LoVo (cell line): ENCODE measurements at places on chromosomes 6 and 20.
A peak's percentile ranks its signal among the peaks of the same experiment; 100 is the strongest.

DNA sequence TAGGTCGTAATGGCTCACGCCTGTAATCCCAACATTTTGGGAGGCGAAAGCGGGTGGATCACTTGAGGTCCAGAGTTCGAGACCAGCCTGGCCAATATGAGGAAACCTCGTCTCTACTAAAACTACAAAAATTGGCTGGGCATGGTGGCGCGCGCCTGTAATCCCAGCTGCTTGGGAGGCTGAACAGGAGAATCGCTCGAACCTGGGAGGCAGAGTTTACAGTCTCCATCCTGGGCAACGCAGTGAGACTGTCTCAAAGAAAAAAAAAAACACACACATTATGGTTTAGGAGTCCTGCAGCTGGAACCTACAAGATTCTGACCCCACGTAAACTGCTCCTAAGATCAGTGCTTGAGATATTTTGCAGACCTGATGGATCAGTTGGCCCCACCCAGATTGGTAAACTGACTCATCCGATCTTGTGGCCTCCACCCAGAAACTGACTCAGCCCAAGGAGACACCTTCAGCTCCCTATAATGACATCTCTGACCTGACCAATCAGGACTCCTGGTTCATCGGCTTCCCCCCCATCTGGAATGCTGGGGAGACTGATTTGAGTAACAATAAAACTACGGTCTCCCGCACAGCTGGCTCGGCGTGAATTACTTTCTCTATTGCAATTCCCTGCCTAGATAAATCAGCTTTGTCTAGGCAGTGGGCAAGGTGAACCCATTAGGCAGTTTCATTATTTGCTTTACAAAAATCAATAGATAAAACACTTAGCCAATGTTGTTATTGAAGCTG is 96.2 kb upstream of the BTN3A2 start:
- peak; percentile 78 for DNase-seq

GRCh38 chr6:131754088-131754487 is 43.3 kb upstream of the CTAGE9 start:
- DNase-seq: no peak

DNA sequence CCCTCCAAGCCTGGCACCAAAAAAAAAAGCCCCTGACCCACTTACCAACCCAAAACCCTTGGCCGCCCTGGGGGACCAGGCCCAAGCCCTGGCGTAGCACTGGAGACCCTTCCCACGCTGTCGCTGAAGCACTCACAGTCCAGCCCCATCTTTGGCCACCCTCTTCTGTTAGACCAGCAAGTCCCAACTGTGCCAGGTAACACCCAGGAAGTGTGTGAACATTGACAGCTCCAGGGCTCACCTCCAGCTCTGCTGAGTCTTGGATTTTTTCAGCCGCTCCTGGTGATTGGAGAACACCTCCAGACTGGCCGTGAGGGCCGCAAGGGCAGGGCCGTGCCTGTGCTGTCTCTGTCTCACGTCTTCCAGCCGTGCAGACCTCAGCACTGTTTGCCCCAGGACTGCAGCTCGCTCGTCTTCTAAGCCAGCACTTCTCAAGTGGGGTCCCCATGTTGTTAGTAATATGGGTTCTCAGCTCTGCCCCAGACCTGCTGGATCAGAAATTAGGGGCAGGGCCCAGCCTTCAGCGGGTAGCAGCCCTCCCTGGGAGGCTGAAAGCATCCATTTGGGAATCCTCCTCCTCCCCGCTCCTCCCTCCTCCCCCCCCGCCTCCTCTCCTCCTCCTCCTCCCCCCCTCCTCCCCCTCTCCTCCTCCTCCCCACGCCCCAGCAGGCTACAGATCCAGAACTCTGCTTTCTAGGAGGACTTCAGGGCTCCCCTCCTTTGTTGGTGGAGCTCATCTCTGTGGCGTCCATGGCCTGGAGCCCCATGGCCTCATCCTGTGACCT is 18.1 kb downstream of the NPEPL1 start:
- DNase-seq: no peak

DNA sequence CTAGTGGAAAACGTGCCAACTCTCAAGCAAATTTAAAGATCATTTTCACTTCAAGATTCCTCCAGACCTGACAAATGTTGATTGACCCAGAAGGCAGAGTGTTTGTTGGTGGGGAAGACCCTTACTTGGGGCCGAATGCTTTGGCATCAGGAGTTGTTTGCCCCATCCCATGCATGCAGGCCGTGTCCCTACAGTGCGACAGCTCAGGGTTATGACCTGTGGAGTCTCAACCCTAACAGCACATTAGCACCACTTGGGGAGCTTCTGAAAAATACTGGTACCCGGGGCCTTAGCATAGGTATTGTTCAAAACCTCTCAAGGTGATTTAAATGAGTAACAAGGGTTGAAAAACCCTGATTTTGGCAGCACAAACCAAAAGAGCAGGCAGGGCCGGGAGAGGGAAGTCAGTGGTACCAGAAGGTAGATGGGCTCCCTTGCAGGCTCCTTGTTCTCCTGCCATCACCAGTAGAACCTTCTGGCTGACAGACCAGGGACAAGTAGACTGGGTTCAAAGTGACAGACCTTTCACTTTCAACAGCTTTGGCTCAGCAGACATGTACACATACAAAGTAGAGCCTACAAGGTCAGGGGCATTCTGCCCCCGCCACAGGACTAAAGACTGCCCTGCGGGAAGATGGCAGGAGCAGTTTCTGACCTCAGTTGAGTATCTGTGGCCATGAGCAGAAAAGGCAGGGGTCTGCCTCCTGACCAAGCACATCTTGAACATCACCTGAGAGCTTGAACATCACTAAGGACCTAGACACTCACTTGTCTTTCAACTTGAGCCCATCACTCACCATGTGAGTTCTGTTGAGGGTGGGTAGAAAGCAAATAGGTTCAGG is 39.6 kb downstream of the PLCG1 start:
- no peak for DNase-seq

GRCh38 chr6:100296810-100297544 is 167.7 kb downstream of the SIM1 start:
- DNase-seq: peak; percentile 49

DNA sequence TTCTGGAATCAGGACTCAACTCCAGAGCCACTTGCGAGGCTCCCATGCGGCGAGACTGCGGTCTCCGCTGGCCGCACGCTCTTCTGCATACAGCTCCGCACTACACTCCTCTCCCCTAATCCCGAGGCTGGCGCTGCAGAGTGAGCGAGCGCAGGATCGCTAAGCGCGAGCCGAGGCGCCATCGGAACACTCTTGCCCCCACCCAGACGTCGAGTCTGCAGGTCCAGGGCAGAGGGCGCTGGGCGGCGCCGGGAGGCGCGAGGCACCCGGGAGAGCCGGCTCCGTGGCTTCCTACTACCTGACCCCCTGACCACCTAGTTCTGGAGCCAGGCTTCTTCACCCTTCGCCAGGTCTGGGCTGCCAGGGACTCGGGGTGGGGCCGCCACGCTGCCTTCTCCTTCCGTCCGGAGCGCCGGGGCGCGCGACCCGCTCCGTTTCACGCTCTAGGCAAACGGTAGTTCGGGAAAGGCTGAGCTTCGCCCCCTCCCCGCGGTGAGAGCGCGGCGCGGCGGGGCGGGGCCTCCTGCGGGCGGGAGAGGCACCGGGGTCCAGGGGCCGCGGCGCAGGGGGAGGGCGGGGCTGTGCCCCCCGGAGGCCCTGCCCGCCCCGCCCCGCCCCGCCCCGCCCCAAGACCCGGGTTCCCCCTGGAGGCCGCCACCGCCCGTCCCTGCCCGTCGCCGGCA is 5.4 kb upstream of the TUBB2A start:
- peak; percentile 72 for DNase-seq

GRCh38 chr6:51487937-51488336 is 599.5 kb downstream of the PKHD1 start:
- DNase-seq: no peak

GRCh38 chr20:46649965-46650542 is 1.2 kb downstream of the SLC13A3 start:
- DNase-seq: no peak

GRCh38 chr6:105553171-105553570 is 150.3 kb upstream of the PREP start:
- DNase-seq: peak; percentile 85

DNA sequence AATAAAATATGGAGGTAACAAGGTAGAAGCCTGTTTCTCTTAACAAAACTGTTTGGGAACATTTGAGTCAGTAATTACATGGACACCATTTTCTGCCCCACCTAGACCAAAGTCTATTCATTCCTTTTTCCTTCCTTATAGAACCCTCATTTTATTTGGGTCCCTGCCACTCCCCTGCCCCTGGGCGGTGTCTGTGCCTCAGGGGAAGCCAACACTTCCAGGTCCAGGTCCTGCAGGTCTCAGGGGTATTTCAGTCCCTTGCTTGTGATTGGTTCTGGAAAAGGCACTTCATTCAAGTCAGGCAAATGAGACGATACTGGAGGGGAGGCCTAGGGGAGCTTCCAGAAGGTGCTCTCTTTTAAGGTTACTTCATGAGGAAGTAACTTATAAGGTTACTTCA is 42.3 kb downstream of the SLC35D3 start:
- DNase-seq: peak; percentile 81
